ENCODE measurements at places on chromosomes 3 and 15. TPM values are rescaled to one million over a fixed set of nuclear protein-coding genes. Genes with fewer than 3 reads are reported as not detected.

C2CD4A gene
- not detected for total RNA-seq

AMT gene
- 0.58 TPM for total RNA-seq

SERINC4 gene
- not detected for total RNA-seq

ACOX2 gene
- 8.9 TPM for total RNA-seq

SPATA12 gene
- total RNA-seq, result not detected

ZNF80 gene
- not detected for total RNA-seq

KLHL40 gene
- total RNA-seq, result not detected

JAGN1 gene
- 89.7 TPM for total RNA-seq

LEKR1 gene
- total RNA-seq, result 0.58 TPM

SLC22A13 gene
- total RNA-seq, result not detected

ATG7 gene
- total RNA-seq, result 56.5 TPM

GNB4 gene
- total RNA-seq, result 51.2 TPM

ZBED2 gene
- total RNA-seq, result not detected

XCR1 gene
- total RNA-seq, result not detected

DUOXA2 gene
- total RNA-seq, result not detected

DAZL gene
- not detected for total RNA-seq

RUBCN gene
- total RNA-seq, result 23.1 TPM

USP4 gene
- 9.9 TPM for total RNA-seq

OXTR gene
- 70.9 TPM for total RNA-seq

SH2D7 gene
- not detected for total RNA-seq
